ENCODE measurements at places on chromosomes 7 and 10.
A peak's percentile ranks its signal among the peaks of the same experiment; 100 is the strongest.

DNA sequence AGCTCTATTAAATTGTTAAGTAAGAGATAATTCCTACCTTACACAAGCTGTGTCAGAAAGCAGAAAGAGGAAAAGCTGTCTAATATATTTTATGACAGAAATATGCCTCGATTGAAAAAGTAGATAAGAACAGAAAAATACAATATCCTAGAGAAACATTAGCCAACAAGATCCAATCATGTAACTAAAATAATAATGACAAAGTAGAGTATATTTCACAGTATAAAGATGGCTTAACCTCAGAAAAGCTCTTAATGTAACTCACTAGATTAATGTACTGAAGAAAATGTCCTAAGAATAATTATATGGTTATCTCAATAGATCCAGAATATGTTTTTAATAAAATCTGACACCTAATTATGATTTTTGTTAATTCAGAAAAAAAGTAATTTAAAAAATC is 89.8 kb upstream of the HABP2 start:
- DNase-seq = no peak
- no peak overlapping the region for H3K4me3 ChIP-seq
- H3K27ac ChIP-seq = no peak overlapping the region
- H3K27me3 ChIP-seq = peaks cover 25% of the 10 kb centered on the region
- H3K4me1 ChIP-seq = no peaks in the 10 kb centered on the region

GRCh38 chr7:143510854-143511592 is 33.4 kb downstream of the TAS2R41 start:
- no peak overlapping the region for H3K4me3 ChIP-seq
- DNase-seq = no peak
- no peak overlapping the region for H3K27ac ChIP-seq
- H3K4me1 ChIP-seq = peaks cover 13% of the 10 kb centered on the region
- H3K36me3 ChIP-seq = no peaks in the 10 kb centered on the region

GRCh38 chr7:142753366-142753765 is 4.1 kb downstream of the PRSS1 start:
- no peak for DNase-seq
- H3K27ac ChIP-seq = no peak overlapping the region
- H3K4me1 ChIP-seq = no peaks in the 10 kb centered on the region
- no peaks in the 10 kb centered on the region for H3K36me3 ChIP-seq

DNA sequence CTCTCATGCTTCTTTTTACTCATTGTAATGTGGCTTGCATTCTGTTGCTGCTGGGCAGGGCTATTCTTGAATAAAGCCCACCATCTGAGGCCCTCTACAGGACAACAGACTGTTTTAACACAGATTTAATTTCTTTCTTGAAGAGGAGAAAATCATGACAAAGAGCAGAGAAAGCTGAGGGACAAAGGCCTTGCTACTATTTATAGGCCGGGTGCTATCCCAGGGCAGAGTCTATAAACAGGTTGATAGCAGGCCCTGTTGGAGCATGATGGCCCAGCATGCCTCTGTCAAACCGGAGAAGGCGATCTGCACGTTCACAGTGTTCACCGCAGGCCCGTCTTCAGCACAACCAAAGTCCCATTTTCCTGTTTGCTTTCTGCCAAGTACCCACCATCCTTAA is 3.0 kb downstream of the VIPR2 start:
- H3K4me3 ChIP-seq = no peak overlapping the region
- peaks cover 39% of the 10 kb centered on the region for H3K27me3 ChIP-seq
- no peaks in the 10 kb centered on the region for H3K4me1 ChIP-seq
- no peaks in the 10 kb centered on the region for H3K36me3 ChIP-seq
- DNase-seq = no peak

GRCh38 chr10:131556897-131557495 is 245.5 kb upstream of the TCERG1L start:
- H3K4me3 ChIP-seq = no peak overlapping the region
- no peaks in the 10 kb centered on the region for H3K36me3 ChIP-seq
- H3K27me3 ChIP-seq = peaks cover 6% of the 10 kb centered on the region
- H3K4me1 ChIP-seq = no peaks in the 10 kb centered on the region
- no peak overlapping the region for H3K27ac ChIP-seq

DNA sequence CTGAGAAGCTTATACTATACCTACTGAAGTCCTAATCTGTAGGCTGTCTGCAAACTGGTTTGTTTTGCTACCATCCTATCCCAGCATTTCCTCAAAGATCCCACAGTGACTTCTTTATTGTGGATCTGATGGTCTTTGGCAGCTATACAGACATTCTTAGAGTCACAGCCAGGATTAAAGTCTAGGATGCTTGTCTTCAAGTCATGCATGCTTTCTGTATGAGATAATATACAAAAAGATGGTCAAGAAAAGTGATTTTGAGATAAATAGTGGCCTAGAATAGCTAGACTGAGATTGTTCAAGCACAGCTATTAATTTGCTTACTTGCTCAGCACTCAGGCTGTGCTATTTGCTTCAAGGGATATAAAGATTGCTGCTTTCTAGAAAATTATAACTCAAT is 454.4 kb downstream of the AUTS2 start:
- H3K36me3 ChIP-seq = no peaks in the 10 kb centered on the region
- no peak overlapping the region for H3K27ac ChIP-seq
- no peaks in the 10 kb centered on the region for H3K27me3 ChIP-seq
- H3K4me3 ChIP-seq = no peak overlapping the region
- no peaks in the 10 kb centered on the region for H3K4me1 ChIP-seq

GRCh38 chr7:98930921-98931320 is 52.6 kb downstream of the TRRAP start:
- H3K4me3 ChIP-seq = no peak overlapping the region
- H3K4me1 ChIP-seq = no peaks in the 10 kb centered on the region
- H3K27me3 ChIP-seq = no peaks in the 10 kb centered on the region

DNA sequence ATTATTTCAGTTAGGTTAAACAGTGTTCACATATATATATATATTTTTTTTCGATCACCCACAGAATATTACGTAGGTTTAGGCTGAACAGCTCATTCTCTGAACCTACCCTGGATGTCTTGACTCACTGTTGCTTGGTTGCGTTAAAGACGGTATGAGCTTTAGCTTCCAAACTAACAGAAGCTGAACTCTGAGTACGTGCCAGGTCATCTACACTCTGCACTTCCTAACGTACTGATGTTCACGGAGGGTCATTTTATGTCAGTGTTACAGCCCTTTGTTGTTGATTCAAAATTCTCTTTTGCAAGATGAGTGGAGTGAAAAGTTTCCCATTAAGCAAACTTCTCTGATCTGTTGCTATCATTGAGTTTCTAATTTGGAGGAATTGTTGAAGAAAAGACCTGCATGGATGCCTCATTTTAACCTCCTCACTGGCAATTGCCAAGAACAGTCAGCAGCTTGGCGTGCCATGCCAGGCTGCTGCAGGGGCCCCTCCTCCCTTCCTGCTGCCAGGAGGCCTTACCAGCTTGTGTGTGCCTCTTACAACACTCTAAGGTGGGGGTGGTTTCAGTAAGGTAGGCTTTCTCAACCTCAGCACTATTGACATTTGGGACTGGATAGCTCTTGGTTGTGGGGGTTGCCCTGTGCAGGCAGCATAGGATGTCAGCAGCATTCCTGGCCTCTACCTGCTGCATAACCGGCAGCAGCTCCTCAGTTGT is 44.3 kb downstream of the INSYN2A start:
- H3K27ac ChIP-seq = peak overlapping the region; percentile 7
- DNase-seq = no peak
- 0 out of 2 replicates have a peak, but pooled peaks cover 6% of the 10 kb centered on the region for H3K36me3 ChIP-seq
- no peak overlapping the region for H3K4me3 ChIP-seq

DNA sequence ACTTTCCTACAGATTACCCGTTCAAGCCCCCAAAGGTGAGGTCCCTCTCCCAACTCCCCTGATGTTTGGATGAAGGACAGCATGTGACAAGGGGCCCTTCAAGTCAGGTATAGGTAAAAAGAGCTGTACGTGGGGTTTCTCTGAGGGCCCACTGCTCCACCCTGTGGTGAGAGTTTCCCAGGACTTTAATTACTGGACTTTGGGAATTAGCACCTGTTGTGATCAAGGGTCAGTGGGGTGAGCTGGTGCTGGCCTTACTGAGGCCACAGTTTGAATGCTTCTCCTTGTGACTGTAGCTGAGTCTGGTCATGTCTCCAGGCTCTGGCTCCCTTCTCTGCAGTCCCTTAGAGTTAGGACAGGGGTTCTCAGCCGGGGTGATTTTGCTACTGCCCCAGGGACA is 16.8 kb downstream of the UBE2D4 start:
- no peaks in the 10 kb centered on the region for H3K27me3 ChIP-seq
- no peak for DNase-seq
- no peak overlapping the region for H3K4me3 ChIP-seq
- no peaks in the 10 kb centered on the region for H3K4me1 ChIP-seq

GRCh38 chr7:17520941-17521340 is 222.5 kb downstream of the AHR start:
- H3K27ac ChIP-seq = peak overlapping the region; percentile 36
- H3K4me1 ChIP-seq = peaks cover 30% of the 10 kb centered on the region
- no peaks in the 10 kb centered on the region for H3K27me3 ChIP-seq
- no peak overlapping the region for H3K4me3 ChIP-seq

DNA sequence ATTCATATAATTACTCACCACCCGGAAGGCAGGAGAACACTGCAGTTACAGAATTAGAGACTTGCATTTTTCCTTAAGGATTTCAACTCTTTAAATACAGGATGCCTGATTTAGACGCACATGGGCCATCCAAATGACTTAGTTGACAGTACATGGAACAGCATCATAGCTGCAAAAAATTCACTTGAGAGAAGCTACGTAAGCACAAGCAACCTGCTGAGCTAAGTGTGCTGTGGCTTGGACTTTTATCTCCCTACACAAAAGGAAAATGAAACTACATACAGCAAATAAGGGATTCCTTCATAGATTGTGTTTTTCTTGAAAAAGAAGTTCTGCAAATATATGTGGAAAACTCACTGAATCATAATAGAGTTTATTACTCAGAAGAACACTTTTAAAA is 152.6 kb downstream of the POU6F2 start:
- no peaks in the 10 kb centered on the region for H3K36me3 ChIP-seq
- no peak for DNase-seq
- H3K4me3 ChIP-seq = no peak overlapping the region
- no peaks in the 10 kb centered on the region for H3K4me1 ChIP-seq
- H3K27ac ChIP-seq = no peak overlapping the region

GRCh38 chr7:150963707-150964559 is 14.2 kb downstream of the KCNH2 start:
- no peaks in the 10 kb centered on the region for H3K4me1 ChIP-seq
- DNase-seq = no peak
- peaks cover 4% of the 10 kb centered on the region for H3K27me3 ChIP-seq

GRCh38 chr7:144587701-144588100 is 184.2 kb upstream of the NOBOX start:
- no peaks in the 10 kb centered on the region for H3K27me3 ChIP-seq
- no peaks in the 10 kb centered on the region for H3K4me1 ChIP-seq
- no peak overlapping the region for H3K4me3 ChIP-seq
- DNase-seq = no peak

DNA sequence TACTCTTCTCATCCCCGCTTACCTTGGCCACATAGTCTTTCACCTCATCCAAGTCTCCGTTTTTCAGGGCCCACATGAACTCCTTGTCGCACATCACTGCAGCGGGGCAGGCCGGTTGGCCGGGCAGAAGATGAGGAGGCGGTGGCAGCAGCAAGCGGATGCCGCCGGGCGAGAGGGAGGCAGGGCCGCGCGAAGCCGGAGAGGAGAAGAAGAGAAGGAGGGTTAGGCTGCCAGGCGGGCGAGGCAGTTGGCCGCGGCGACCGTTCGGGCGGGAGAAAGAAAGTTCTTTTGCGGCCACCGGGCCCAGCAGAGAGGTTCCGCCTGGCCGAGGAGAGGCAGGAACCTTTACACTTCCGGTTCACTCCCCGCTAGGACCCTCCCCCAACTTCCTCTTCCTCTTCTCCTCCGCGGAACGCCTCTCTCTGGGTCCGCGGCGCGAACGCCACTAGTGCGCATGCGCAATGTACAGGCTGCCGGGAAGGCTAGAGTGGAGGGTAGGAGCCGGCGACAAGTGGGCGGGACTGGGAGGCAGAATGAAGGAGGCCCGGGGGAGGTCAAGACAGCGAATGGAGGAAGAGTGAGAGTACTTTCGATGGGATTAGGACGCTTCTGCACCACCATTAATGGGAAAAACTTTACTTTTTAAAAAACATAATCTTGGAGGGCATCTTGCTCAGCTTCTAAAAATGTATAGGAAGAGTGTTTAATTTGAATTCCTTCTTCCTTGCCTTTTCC is at the start of gene MTPN:
Gene MTPN, minus strand, starts transcription at position 353 of the 735 bp plus-strand sequence. Its CDS starts 259 bp downstream, at position 94.
- H3K4me3 ChIP-seq = peak within 1 kb of the TSS; percentile 87
- peaks cover 25% of the 10 kb centered on the region for H3K4me1 ChIP-seq

GRCh38 chr10:14086596-14086995 is 244.1 kb downstream of the FRMD4A start:
- no peak overlapping the region for H3K4me3 ChIP-seq
- no peaks in the 10 kb centered on the region for H3K36me3 ChIP-seq
- peaks cover 6% of the 10 kb centered on the region for H3K4me1 ChIP-seq
- H3K27me3 ChIP-seq = no peaks in the 10 kb centered on the region

DNA sequence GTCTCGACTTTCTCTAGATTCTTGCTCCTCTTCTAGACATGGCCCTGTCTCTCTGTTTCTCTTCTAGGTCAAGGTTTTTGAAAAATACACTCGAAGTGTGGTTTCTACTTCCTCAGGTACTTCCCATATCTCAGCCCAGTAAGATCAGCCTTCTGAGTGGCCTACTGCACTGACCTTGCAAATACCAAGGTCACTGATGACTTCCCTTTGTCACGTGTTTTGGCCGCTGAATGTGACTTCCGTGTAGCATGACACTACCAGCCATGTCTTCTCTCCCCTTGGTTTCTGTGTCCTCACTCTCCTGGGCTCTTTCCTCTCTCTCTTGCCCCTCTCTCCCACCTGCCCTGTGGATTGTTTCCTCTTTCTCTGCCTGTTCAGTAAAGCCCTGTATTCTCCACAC is 7.9 kb upstream of the WIPF3 start:
- H3K27me3 ChIP-seq = peaks cover 28% of the 10 kb centered on the region
- no peak for DNase-seq
- H3K4me1 ChIP-seq = no peaks in the 10 kb centered on the region
- H3K36me3 ChIP-seq = no peaks in the 10 kb centered on the region

- no peak for DNase-seq
- H3K4me1 ChIP-seq = peaks cover 18% of the 10 kb centered on the region
- H3K27me3 ChIP-seq = no peaks in the 10 kb centered on the region
- peaks cover 3% of the 10 kb centered on the region for H3K36me3 ChIP-seq
- no peak overlapping the region for H3K4me3 ChIP-seq
- H3K27ac ChIP-seq = peak overlapping the region; percentile 69
These were observed 31.9 kb downstream of the LCOR start for GRCh38 chr10:96863922-96864543.

DNA sequence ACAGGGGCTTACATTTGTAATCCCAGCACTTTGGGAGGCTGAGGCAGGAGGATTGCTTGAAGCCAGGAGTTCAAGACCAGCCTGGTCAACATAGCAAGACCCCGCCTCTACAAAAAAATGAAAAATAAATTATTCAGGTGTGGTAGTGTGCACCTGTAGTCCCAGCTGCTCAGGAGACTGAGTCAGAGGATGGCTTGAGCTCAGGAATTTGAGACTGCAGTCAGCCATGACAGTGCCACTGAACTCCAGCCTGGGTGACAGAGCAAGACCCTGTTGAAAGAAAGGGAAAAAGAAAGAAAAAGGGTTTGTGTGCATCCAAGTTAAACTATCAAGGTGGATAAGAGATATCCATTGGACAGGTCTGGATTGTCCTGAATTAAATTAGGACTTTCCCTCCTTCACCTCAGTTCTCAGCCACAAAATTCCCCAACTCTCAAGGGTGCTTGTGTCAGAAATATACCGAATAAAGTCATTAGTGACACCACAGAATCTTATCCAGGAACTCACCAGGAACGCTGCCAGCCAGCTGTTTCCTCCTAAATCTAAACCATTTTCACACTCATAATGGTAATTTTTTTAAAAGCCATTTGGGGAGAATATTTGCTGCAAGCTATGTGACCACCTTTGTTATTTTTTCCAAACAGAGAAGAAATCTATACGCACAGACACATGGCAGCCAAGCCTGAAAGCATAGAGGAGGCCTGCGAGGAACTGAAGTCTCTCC is 12.0 kb downstream of the AFAP1L2 start:
- H3K27ac ChIP-seq = peak overlapping the region; percentile 76
- DNase-seq = no peak
- no peaks in the 10 kb centered on the region for H3K27me3 ChIP-seq
- no peak overlapping the region for H3K4me3 ChIP-seq
- H3K4me1 ChIP-seq = peaks cover 42% of the 10 kb centered on the region

Data from RWPE2 (cell line).